ENCODE measurements at places on chromosomes 1 and 21.

- no peak for DNase-seq
Measured at GRCh38 chr1:239169276-239169675, 217.1 kb upstream of the CHRM3 start.

- no peak for DNase-seq
Measured at GRCh38 chr1:167532964-167533824, 14.9 kb upstream of the CD247 start.

- DNase-seq: no peak
Measured at GRCh38 chr1:200610846-200611245, 9.7 kb downstream of the KIF14 start.

DNA sequence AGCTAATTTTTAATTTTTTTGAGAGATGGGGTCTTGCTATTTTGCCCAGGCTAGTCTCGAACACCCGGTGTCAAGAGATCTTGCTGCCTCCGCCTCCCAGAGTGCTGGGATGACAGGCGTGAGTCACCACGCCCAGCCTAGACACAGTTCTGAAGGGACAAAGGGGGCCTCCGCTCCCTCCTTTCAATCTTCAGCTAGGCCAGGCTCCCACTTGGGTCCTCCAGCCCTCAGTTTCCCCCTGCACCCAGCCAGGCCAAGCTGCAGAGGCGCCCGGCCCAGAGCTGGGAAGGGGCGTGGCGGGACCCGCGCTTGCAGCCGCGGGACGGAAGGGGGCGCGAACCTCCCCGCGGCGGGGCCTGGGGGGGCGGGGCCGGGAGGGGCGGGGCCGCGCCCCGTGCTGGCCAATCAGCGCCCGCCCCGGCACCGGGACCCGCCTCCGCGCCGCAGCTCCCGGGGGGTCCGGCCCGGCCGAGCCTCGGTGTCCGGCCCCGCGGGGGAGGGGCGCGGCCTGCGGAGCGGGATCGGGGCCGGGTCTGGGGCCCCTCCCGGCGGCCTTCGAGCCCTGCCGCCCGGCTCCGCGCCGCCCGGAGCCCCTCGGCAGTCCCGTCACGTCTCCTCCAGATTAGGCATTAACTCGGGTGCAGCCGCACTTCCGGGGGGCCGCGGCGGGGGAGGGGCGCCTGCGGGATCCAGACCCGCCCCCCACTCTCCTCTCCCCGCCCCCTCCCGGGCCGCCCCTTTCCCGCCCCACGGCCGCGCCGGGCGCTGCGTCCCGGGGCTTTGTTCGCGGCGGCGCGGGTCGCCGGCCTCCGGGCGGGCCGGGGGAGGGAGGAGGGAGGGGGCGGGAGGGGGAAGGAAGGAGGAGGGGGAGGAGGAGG, 559 bp upstream of the AGRN start:
- DNase-seq: peak; percentile 69

- no peak for DNase-seq
Measured at GRCh38 chr1:201543871-201544642, 5.1 kb downstream of the NAV1 start.

DNA sequence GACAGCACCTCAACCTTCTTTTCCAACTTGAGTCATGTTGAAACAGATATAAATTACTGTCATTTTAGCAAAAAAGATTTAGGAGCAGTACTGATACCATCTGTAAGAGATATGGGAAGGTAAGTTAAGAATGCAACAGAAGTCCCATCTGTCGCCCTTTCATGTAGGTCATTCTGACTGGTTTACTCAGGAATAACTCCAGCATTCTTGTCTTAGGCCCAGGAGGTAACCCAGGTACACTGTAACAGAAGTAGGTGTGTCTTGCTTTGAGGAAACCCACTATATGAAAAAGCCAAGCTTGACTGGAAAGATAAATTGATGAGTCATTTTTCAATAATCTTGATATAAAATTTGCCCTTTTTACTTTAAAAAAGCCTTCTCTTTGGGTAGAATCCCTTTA, 35.4 kb downstream of the PGM1 start:
- DNase-seq: no peak

GRCh38 chr1:110956586-110956985, 7.1 kb downstream of the LRIF1 start:
- no peak for DNase-seq

GRCh38 chr1:80629304-80629837, 1171.4 kb upstream of the ADGRL2 start:
- DNase-seq: no peak

All from amniotic stem cell (primary cell).